ENCODE measurements at places on chromosomes 3 and 15.

DNA sequence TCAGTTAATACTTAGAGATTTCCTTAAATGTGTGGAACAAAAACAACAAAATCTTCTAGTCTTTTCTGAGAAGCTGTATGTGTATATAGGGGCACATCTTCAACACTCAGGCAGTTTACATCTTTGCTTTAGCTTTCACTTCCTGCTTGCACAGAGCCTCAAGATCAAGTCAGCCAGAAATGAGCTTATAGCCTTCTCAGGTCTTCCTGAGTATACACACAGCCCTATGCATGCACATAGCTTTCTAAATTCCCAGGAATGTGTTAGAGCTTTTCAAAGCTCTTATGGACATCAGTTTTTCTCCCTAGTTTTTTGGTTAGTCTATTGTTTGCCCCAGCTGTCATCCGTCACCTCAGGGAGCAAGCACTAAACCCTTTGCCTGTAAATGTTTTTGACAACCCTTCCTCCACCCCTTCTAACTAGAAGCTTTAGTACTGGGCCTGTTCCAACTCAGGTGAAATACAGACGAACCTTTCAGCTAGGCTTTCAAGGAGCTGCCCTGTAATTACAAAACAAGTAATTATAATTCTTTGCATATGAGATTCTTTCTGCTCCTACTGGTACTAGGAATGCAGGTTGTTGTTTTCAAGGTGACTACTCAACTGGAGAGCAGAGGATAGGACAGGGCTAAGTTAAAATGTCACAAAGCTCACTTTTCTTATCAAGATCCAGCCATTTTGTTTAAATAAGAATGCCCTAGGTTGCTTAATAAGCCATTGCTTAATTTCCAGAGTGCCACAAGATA lies 22.6 kb upstream of the MTMR10 start:
- DNase-seq, result no peak

- peak; percentile 58 for DNase-seq
These were observed 7.0 kb upstream of the CD276 start for GRCh38 chr15:73677146-73677607.

DNA sequence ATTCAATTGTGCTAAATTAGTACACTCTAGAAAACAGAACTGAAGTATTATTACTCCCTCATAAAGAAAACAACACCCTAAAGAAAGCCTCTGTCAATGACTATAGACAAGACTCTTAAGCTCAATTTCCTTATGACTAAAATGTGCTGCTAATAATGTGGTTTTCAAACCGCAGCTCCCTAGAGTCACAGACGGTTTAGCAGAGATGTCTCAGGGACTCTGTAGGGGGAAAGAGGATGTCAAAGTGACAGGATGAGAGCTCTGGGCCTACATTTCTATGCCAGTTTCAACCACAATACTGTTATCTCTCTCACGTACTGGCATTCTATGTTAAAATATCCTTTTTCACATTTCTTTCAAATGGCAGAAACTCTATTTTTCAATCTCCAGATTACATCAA lies 37.6 kb upstream of the WDR49 start:
- DNase-seq, result no peak

DNA sequence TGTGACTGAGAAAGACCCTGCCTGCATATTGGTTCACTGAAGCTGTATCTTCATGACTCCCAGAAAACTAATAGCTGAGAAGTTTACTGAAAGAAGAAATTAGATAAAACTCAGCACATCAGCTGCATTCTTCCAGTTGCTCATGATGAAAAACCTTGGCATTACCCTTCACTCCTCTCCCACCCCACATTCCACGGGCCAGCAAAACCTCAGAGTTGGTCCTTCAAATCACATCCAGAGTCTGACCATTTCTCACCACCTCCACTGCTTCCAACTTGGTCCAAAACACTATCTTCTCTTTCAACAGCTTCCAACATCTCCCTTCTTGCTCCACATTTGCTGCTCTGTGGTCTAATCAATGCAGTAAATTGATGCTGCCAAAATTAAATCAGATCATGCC lies 97.1 kb downstream of the CD47 start:
- DNase-seq, result no peak

DNA sequence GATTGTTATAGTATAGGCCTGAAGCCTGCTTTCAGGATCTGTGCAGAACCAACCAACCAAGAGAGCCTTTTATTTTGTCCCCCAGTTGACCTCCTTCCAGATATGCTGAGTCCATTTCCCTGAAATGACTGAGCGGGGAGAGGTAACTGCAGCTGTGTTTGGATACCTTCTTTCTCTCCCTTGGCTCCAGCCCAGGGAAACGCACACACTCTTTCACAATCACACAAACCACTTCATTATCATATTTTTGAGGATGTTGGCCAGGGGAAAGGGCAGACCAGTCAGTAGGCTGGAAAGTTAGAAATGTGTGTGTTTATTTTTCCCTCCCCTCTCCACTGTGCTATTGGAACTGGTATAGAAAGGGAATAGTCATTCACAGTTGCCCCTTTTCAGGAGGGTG lies 417.7 kb upstream of the TBL1XR1 start:
- peak; percentile 20 for DNase-seq

GRCh38 chr3:29456901-29457300 lies 176.0 kb downstream of the RBMS3 start:
- DNase-seq, result no peak

- no peak for DNase-seq
These were observed 14.9 kb downstream of the MINDY4B start for GRCh38 chr3:150890295-150890694.

DNA sequence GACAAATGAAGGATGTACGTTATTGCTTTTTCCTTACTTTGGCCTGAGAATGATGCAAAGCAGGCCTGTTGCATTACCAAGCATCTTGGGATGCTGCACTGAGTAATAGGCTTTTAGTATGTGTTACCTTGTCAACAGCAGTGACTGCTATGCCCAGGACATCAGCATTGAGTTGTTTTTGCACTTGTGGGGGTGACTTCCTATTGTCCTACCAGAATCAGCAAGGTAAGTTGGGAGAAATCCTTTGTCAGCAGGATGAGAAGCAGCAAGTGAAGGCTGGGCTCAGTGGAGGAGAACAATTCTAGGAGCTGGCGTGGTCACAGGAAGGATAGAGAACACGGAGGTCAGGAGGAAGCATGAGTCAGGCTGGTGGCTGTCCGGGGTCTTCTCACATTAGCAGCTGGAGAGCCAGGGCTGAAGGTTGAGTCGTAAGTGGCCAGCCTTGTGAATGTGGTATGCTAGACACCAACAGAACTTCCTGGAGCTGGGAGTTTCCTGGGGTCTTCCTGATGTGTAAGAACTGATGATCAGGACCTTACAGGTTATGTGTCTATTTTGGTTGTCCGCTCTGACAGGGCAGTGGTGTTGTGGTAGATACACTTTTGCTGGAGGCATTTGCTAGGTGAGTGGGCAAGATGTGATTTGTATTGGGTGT lies 142.7 kb downstream of the FNDC3B start:
- no peak for DNase-seq

DNA sequence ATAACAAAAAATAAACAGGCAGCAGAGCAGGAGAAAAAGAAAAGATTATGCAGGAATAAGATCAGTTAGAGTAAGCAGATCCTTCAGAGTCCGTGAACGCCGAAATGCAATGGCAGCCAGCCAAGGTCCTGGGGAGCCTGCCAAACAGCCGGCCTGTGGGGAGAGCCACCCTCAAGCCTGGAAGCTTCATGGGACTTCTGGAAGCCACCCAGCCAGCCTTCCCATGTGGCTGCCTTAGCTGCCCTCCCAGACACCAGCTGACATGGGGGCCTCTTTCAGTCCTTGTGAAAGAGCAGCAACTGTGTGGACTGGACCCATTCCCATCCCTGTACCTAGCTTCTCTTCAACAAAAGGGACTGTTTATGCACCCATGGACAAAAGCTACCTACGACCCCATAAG lies 64.9 kb upstream of the RAD18 start:
- no peak for DNase-seq

DNA sequence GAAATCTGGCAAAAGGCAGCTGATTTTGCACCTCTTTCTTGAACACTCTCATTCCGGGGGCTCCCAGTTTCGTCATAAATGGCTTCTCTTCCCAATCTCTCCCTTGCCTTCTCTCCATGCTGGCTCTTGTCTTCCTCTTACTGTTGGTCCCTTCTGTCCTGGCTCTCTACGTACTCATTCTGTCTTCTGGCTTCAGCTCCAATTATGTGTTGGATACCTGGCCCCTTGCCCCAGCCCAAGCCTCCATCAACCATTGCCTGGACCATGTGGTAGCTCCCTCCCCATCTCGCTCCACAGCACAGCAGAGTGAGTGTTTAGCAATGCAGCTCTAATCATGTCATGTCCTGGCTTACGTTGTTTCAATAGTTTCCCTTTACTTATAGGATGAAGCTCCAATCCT lies 21.7 kb upstream of the KY start:
- no peak for DNase-seq

DNA sequence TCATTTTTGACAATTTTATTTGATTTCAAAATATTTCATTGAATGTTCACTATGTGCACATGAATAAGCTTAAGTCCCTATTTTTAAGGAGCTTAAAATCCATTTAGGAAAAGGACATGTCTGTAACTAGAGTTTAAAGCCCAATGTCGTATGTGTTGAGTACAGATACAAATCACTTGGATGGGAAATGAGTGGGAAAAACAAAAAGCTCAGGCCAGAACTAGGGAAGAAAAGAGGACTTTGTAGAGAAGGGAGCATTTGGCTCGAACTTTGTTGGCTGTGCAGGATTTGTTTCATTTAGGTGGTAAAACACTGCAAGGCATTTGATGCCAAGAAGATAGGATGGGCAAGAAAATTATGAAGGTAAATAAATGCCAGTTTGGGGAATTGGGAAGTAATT lies 653.1 kb upstream of the KCNMB2 start:
- no peak for DNase-seq

DNA sequence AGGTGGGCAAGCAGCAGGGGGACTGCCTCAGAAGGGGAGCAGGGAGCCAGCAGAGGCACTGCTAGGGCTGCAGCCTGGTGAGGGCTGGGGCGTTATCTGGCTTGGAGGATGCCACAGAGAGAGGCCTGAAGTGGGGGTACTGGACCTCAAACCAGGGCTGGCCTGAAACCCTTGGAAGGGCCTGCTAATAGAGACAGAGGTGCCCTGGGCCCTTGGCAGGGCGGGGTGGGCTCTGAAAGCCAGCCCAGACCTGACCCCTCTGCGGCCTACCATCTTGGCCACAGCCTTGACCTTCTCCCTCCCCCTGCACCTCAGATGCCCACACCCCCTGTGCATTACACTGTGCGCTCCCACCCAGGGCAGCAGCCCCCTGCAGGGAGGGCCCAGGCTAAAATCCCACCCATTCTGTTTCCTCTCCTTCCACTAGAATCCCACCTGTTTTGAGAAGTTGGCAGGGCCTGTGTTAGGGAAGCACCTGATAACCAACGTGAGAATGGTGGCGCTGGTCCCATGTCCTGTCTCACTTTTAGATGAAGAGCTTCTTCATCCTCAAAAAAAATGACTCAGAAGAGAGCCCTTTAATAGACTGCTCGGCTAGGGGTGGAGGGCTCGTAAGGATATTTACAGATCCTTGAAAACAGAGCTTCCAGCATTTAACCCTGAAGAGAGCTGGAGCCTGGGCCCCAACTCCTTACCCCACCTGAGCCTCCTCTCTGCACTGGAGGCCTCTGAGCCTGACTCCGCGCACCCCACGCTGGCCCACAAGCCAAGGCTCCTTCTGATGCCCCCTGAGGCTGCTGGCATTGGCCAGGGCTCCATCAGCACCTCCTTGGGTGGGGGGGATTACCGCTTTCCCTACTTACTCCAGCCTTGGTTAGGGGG lies 29.8 kb downstream of the LOXL1 start:
- no peak for DNase-seq

DNA sequence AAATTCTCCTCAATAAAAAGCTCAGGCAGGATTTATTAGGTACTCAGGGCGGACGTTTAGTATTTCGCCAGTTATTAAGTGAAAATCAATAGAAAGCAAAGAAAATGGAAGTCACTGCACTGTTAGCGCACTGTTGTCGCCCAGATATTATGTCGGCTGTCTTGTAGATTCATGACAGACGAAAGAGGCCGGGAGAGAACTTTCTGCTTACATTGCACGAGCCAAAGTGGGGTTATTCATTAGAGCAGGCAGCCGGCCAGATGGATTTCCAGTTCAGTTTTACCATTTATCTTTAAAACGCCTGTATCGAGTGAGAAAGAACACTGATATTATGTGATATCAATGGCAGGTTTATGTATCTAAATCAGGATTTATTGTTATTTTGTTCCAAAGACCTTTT lies 866.0 kb upstream of the NR2F2 start:
- DNase-seq, result no peak

DNA sequence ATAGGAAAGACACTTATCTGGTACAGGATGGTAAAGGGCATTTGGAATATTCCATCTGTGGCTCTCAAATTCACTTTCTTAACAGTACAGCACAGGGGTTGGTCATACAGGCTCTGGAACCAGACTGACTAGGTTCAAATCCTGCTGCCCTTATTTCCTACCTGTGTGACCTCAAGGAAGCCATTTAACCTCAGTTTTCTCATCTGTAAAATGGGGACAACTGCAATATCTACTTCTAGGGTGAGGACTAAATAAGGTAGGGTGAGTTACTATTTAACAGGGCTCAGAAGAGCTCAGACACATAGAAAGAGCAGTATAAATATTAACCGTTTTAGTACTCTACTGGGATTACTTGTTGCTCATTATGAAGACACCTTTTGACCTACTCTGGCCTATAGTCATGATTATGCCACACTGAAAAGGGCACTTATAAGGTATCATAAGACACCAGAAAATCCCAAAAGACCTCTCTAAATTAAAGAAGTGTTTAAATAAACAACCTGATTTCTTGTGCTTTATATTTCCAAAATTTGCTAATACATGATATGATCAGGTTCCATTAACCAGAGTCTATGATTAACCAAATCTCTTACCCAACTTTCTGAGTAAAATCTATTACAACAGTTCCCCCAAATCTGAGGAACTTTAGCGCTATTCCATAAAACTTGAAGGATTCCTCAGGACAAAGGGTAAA lies 6.5 kb downstream of the RFTN1 start:
- no peak for DNase-seq

GRCh38 chr3:16633948-16634347 lies 28.7 kb upstream of the DAZL start:
- DNase-seq, result no peak

GRCh38 chr3:110793611-110794010 lies 278.0 kb upstream of the NECTIN3 start:
- DNase-seq, result no peak

GRCh38 chr15:35061161-35061824 lies 23.8 kb downstream of the NANOGP8 start:
- DNase-seq, result no peak

- DNase-seq, result peak; percentile 64
These were observed 9.2 kb downstream of the LZTFL1 start for GRCh38 chr3:45832699-45833098.

- DNase-seq, result no peak
These were observed 207.3 kb upstream of the EIF1B start for GRCh38 chr3:40102182-40102581.

- DNase-seq, result no peak
These were observed 69.8 kb downstream of the TNFAIP8L3 start for GRCh38 chr15:51024735-51025453.

GRCh38 chr15:40016224-40016865 lies 22.6 kb downstream of the SRP14 start:
- DNase-seq, result no peak

GRCh38 chr3:13768453-13768852 lies 111.4 kb downstream of the WNT7A start:
- DNase-seq, result no peak

Data from NCI-H1417 (cell line).